Hepatic stellate cell (primary cell): ENCODE measurements at places on chromosomes 2 and 18.

DNA sequence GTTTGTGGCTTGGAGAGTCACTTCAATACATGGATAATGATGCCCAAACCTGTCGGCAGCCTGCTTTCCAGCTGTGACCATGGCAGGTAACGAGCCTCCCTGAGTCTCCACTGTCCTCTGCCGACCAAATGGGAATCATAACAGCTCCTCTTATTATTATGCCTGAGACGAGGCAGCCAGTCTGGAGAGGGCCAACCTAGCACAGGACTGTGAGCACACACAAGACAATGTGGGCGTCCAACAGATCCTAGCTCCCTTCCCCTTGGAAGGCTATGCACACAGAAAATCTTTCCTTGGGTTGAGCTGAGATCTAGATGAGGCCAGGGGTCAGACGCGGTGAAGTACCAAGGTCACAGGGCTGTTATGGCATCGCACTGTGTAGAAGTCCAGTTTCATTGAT lies 890 bp upstream of the SLC4A3 start:
- DNase-seq = no peak

GRCh38 chr18:48422947-48423378 lies 13.8 kb upstream of the ZBTB7C start:
- DNase-seq = no peak

GRCh38 chr2:4780679-4781078 lies 911.5 kb upstream of the SOX11 start:
- DNase-seq = no peak

- DNase-seq = no peak
Measured at GRCh38 chr2:135664623-135665068, 77.0 kb upstream of the UBXN4 start.

DNA sequence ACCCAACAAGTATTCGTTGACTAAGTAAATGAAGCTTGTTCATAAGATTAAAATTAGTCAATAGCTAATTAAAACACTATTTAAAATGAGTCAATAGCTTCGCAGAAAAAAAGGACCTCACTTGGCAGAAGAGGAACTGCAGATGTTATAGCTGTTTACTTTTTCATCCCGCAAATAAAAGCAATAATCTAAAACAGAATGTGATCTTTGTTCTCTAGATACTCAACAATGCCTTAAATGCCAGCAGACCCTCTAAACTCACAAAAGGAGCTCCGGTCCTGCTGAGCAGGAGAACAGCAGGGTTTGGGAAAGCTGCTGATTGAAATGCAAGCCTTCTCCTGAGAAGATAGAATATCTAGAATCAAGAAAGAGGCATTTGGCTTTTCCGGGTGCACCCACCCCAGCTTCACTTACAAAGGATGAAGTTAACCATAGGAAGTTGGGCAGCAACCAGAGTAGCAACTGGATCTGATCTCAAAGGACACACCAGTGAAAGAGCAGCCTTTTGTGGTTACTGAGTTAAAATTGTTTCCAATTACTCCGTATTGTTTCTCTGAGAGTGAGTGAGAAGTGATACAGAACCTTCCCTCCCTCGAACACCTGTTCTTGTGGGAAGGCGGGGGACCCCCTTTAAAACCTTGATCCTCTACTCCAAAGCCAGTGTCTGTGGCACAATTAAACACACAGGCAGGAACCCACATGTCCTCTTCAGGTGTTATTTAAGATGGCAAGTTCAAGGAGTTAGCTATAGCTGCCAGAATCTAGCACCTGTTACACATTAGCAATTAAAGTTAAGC lies 6.8 kb downstream of the CCBE1 start:
- no peak for DNase-seq

GRCh38 chr2:80530442-80531064 lies 226.0 kb upstream of the LRRTM1 start:
- no peak for DNase-seq

DNA sequence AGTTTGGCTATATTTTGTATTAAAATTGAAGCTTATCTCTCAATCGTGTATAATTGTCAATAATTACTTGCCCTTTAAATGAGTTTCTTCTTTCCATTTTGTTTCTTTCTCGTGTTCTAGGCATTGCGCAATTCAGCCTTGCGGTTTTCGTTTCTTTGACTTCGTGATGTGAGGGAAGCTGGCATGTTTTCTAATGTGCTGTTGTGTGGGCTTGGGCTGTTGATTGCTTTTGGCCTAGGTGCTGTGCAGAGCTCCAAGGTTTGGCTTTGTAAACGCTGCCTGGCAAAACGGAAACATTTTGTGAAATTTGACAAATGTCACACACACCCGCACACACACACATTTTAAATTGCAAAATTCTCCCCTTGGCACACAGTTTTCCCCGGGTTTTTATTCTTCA lies 242.6 kb upstream of the TCF4 start:
- no peak for DNase-seq

- DNase-seq = no peak
Measured at GRCh38 chr2:13611939-13612338, 895.2 kb downstream of the TRIB2 start.

- DNase-seq = no peak
Measured at GRCh38 chr18:38545071-38545470, 979.5 kb upstream of the CELF4 start.

- no peak for DNase-seq
Measured at GRCh38 chr18:76420898-76421684, 74.0 kb downstream of the ZNF516 start.

DNA sequence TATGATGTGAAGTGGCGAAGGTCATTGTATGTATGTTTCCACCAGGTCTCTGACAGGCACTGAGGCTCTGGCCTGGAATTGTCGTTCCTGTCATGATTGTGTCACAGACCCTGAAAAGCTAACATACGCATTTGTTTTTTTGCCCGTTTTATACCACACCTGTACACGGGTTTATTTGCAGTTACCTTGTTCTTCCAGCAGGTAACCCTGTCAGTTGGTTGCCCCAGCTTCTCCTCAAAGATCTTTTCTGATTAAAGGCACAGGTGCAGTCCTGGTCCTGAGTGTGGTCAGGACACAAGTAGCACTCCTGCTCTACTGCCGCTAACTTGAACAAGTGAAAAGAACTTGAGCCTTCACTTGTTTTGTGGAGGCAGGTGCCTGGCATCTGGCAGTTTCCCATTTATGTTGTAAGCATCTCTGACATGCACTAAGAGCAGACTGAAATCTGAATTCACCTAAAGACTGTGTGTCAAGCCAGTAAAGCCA lies 19.9 kb downstream of the CD8A start:
- DNase-seq = no peak

- DNase-seq = no peak
Measured at GRCh38 chr2:205642599-205643356, 39.5 kb upstream of the NRP2 start.
